Lung (tissue), 17 donors: ENCODE measurements at places on chromosomes 5 and 9.

DNA sequence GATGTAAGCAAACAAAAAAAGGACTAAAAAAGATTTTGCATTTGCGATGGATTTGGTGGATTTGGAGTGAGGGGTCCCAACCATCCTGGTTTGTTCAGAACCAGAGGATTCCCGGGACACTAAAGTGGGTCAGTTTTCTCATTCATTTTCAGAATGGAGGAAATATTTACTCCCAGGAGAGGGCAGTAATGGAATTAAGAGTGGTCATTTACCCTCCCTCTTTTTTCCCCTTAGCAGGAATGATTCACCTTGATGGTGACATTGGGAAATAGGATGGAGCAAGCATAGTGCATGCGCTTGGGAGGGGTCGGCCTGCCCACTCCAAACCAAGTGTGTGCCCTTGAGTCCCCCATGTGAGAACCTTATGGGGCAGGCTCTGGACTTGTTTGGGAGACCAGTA lies 164.2 kb upstream of the PUM3 start:
- no peak for DNase-seq

- DNase-seq: no peak
Observed at GRCh38 chr5:96969366-96969765, 33.5 kb downstream of the LNPEP start.

DNA sequence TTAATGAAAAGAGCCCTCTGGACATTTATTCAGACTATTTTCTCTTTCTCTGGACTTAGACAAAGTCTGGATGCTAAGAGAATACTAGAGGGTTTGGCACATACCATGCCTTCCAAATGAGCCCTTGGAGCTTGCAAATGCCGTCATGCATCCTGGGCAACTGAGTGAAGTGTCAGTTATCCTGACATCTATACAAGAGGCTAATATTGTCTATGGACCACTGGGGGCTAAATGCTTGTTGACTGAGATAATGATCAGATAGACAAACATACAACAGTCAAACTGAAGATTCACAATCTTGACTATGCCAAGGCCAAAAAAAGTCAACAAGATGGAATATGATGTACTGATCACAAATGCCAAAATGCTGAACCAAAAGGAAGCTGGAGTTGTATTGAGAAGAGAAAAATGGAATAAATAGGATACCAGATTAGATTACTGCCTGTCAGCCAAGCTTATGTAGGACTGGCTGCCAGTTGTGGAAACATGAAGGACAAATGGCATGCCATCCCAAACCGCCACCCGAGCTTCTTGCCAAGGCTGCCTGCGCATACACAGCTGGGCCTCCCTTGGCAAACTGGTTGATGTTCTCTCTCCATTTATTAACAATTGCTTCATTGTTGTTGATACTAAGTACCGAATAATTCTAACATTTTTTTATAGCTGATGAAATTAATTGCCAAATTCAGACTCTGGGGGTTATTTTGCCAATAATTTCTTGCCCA lies 240.1 kb upstream of the GRAMD2B start:
- no peak for DNase-seq

GRCh38 chr5:107570181-107570580 lies 100.6 kb downstream of the EFNA5 start:
- no peak for DNase-seq

DNA sequence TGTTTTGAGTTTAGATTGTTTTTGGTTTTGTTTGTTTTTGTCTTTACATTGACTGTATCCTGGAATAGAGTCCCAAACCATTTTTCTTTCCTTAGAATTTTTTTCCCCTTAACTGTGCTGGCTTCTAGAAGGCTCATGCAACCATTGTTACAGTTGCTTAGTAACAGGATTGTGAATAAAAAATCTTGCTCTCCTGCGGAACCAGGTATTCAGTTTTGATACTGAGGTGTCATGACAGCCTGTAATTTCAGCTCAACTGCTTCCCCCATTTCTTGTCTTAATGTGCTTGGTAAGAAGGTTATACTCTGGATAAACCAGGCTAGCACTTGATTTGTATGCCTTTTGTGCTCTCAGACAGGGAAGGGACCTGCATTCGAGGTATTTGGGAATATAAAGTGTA lies 42.1 kb downstream of the FOCAD start:
- no peak for DNase-seq
